Lung microvascular endothelial cell (primary cell): ENCODE measurements at places on chromosomes 3 and 15.
A peak's percentile ranks its signal among the peaks of the same experiment; 100 is the strongest.

DNA sequence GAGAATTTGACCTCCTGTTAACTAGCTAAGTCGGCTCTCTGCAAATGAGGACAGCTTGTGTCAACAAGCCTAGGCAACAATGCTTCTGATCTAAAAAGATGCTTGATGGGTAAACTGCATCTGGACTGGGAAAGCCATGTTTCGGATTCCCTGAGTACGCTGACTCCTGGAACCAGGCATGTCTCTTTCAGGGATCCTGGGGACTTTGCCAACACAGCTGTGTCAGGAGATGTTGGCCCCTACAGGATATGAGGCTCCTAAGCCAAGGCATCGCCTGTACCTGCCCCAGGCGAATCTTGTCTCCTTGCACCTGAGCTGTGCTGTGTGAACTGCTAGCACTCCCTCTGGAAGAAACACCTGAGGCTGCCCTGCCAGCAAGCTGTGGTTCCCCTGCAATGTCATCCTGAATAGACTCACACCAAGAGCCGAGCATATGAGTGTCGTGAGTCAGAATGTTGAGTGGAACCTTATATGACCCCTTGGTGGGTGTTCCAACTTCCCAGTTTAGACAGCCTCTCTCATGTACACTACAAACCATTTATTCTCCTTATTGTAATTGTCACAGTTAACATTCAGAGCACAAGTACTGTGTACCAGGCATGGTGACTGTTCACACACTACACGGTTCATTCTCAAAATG is 17.0 kb downstream of the EOGT start:
- DNase-seq: no peak

- no peak for DNase-seq
These were observed 813.1 kb downstream of the NAALADL2 start for GRCh38 chr3:175672119-175672689.

DNA sequence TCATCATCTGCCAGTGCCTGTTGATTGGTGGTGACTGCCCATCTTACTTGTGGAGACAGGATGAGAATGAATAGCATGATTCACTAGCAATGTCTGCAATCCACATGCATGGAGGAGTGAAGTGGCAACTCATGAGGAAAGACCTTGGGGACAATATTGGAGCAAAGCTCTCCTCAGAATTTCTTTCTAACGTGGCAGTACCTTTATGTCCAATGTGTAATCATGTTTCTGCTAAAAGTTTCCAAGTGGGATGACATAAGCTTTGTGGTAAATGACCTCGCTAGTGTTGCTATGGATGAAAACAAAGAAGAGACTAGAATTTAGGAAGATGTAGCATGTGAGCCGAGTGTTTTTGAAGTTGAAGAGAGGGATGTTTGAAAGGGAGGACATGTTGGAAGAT is 117.8 kb downstream of the CPNE4 start:
- DNase-seq: no peak

- no peak for DNase-seq
These were observed 22.1 kb downstream of the NCK1 start for GRCh38 chr3:136883967-136884720.

DNA sequence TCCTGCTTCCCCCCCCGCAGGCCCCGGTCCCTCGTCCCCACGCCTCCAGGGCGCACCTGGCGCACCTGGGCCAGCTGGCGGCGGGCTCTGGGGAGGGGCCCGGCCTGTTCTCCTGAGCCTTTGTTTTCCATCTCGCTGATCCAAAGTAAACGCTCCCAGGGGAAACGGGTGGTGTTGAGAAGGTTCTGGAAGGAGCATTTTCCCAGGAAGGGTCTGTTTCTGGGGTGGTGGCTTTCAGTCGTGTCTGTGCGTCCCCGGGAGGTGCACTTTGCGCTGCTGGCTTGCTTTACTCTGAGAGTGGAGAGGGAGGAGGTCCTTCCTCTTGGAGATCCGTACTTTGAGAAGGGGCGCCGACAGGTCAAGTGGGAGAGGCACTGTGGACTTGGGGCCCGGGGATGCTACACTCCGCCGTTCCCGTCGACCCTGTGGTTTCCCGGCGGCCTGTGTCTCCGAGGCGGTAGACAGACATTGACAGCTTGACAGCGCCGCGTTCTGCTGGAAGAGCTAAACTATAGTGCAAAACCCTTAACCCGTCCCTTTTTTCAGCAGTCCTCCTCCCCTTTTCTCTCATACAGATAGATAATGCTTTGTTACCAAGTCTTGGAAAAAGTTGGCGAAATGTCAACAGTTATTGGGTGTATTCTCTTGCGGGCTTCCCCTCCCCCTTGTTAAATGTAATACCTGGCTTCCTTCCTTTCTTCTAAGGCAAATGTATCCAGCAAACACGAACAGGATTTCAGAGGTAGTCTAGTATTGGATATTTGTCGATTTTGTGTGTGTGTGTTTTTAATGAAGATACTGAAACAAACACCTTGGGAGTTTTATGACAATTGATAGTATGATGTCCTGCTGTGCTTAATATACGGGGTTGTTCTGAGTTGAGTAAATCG is 6.5 kb downstream of the TPM1 start:
- DNase-seq: peak; percentile 53

- no peak for DNase-seq
These were observed 237.8 kb downstream of the FMN1 start for GRCh38 chr15:32956711-32957110.

DNA sequence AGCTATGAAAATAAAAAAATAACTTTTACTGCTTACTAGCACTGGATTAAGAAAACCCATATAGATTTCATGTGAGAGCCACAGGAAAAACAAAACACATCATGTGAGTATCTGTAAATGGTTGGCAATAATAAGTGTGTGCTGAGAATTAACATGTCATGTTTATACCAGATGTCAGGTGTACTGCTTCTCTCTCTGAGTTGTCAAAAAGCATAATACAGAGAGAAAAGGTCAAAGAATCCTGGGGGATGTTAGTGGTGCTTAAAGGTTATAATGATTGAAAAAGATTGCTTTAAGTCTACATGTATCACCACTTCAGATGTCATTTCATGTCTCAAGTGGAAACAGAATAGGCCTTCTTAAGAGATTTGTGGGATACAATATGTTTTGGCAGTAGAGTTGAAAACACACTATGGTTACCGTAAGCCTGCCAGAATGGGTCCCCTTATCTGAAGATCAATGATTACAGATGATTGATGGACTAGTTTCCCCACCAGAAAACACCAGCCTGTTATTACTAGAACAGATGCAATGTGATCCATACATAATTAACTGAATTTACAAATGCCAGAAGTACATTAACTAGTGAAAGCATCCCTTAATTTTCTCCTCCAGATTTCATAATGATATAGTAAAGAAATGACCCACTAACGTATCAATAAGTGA is 204.1 kb downstream of the CNTN3 start:
- no peak for DNase-seq

DNA sequence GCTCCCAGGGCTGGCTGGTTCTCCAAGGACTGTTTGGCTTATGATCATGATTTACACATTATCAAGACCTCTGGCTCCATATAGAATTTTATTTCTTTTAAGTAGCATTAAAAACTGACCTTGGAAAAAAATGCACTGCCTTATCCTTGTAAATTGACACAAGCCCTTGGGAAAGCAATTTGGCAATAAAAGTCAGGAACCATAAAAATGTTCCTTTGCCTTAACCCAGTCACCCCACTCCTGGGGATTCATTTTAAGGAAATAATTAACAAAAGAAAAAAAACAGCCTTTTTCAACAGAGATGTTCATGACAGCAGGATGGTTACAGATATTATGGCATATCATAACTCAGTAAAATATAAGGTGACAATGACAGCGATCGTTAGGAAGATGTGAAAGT is 51.6 kb upstream of the NR2E3 start:
- no peak for DNase-seq

- no peak for DNase-seq
These were observed 497 bp upstream of the CLASP2 start for GRCh38 chr3:33718595-33718907.

GRCh38 chr15:38885471-38885952 is 320.9 kb upstream of the RASGRP1 start:
- DNase-seq: no peak

GRCh38 chr3:137039570-137039969 is 81.8 kb downstream of the IL20RB start:
- no peak for DNase-seq

GRCh38 chr3:130300888-130301287 is 44.6 kb upstream of the COL6A5 start:
- no peak for DNase-seq
